GM12864 (cell line): ENCODE measurements at places on chromosomes 6 and 20.

- peak; percentile 24 for DNase-seq
These were observed 47.4 kb upstream of the SAMD3 start for GRCh38 chr6:130269969-130270635.

DNA sequence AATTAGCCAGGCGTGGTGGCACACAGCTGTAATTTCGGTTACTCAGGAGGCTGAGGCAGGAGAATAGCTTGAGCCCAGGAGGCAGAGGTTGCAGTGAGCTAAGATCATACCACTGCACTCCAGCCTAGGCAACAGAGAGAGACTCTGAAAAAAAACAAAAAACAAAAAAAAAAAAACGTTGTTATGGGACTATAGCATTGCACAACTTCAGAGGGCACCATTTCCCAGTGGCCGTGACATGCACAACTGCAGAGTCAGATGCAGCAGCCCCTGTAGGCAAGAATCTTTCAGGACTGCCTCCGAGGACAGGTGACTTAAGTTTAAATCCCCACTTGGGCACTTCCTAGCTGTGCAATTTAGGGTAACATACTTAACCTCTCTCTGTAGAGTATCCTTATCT is 64.0 kb downstream of the ZNF217 start:
- no peak for DNase-seq

- no peak for DNase-seq
These were observed 25.6 kb downstream of the MANBAL start for GRCh38 chr20:37315021-37315451.

- DNase-seq, result no peak
These were observed 30.3 kb upstream of the RCAN2 start for GRCh38 chr6:46521464-46521971.

DNA sequence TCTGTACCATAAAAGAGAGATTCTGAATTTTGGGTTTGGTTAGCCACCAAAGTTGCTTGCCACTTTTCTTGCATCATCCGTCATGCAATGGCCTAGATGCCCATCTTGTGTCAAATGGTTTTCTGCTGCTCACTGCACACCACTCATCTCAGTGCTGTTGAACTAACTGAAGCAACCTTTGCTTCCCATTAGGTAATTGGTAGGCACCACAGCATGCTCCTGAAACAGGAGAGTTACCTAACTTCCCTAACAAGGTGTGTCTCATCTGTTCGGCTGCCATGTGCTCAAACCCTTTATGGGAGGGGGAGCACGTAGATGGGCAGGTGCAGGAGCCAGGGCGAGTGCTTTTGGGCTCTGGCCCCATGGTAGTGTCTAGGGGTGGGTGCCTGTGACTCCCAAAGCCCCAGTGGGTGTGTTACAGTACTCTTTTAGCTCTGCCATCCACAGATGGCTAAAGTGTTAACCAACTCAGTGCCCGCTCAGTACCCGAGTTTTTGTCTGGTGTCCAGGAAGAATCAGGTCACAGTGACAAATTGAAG is 147.4 kb upstream of the SPACA1 start:
- DNase-seq, result no peak

DNA sequence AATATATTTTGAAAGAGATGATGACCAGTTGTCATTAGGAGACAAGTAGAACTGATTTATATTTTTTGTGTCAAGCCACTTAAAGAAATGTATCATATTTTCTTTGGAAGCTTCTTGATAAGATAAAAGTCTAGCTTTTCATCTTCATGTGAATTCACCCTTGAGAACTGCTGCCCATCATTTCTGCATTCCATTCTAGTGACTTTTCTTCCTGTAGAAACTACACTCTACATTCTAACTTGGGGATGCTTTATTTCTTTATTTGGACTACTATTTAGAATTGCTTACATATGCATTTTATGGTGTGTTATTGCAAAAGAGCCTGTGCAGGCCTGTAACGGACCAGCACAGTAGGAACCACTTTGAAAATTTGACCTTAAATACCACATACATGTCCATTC is 335.0 kb upstream of the KCNQ5 start:
- DNase-seq, result no peak

GRCh38 chr6:84905823-84906222 is 141.4 kb upstream of the TBX18 start:
- no peak for DNase-seq

- no peak for DNase-seq
These were observed 35.5 kb downstream of the SESN1 start for GRCh38 chr6:109059153-109059552.

- DNase-seq, result no peak
These were observed 39.5 kb downstream of the HDDC2 start for GRCh38 chr6:125262016-125263013.

DNA sequence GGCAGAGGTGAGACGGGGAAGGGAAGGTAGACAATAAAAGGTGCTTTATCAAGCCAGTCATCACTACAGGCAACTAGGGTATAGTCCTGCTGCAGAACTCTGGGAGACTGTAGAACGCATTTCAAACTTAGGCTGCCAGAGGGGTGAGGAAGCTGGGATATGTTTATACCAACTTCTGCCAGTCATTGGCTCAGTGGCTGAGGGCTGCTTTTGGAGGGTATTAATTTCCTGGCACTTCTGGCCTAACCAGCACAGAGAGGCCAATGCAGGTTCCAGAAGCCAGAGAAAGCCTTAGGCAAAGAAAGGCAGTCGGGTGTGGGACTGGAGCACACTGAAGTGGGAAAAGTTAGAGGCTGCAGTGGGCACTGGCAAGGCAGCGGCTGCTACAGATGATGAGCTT is 3.9 kb upstream of the CPNE5 start:
- no peak for DNase-seq

- no peak for DNase-seq
These were observed 100.1 kb downstream of the YTHDF1 start for GRCh38 chr20:63115651-63116411.

DNA sequence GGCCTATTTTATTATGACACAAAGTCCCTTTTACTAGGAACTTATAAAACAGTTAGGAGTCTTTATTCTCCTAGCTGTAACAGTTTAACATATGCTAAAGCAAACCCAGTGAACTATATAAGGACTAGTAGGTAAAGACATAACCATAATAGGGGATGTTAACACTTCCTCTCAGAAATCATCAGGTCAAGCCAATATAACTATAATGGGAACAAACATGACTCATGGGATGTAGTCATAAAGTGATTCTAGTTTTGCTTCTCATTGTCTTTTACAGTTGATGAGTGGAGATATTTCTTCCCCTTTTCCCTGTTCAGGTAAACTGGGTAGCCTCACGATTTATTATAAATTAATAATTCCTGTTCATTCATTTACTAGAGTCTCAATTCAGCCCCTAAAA is 9.7 kb downstream of the PTCHD4 start:
- DNase-seq, result no peak

GRCh38 chr6:55049866-55050265 is 124.4 kb upstream of the HCRTR2 start:
- no peak for DNase-seq

DNA sequence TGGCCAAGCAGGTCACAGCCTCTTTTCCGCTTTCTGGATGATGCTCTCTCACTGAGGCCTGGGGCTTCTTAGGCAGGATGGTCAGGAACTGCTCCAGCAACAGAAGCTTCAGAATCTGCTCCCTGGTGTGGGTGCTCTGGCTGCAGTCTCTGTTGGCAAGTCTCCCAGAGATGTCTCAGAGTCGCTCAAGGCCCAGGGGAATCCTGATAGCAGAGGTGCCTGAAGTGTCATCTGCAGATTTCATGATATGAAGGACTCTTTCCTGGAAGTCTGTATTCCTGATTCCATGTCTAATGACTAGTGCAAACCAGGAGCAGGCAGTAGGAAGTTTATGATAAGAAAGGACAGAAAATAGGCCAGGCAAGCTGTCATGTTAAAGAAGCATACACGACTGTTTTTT is 20.3 kb downstream of the ZSCAN31 start:
- no peak for DNase-seq
